ENCODE measurements at places on chromosomes 11 and 22.

GRCh38 chr22:32325416-32325801, 32.3 kb upstream of the RFPL3 start:
- no peak for DNase-seq

DNA sequence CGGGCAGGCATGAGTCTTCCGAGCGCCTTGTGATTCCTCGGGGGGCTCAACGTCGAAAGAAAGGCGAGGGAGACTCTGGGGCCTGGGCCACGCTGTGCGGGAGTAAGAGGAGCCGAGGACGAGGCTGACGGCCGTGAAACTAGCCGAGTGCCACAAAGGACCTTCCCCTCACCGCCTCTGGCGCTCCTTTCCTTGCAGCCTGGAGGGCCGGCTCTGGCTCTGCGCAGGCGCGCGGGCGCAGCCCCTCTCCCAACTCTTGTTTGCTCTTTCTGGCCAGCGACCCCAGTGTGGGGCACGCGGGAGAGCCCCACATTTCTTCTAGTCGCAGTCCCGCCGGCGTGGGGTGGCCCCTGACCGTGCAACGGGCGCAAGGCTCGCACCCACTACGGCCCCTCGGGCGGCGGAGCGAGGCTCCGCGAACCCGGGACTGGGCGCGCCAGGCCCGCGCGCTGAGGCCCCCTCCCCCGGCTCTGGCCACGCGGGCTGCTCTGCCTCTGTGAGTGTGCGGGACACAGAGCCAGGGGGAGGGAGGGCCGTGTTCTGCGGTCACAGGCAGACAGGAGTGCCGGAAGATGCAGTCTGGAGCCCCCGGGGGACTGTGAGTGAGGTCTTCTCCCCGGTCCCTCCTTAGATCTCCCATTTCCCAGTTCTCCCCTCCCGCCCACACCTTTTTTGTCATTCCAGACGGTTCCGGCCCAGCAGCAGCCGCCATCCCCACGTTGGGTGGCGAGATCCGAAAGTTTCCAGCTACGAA, 1.0 kb upstream of the TOB2 start:
- peak; percentile 72 for DNase-seq

DNA sequence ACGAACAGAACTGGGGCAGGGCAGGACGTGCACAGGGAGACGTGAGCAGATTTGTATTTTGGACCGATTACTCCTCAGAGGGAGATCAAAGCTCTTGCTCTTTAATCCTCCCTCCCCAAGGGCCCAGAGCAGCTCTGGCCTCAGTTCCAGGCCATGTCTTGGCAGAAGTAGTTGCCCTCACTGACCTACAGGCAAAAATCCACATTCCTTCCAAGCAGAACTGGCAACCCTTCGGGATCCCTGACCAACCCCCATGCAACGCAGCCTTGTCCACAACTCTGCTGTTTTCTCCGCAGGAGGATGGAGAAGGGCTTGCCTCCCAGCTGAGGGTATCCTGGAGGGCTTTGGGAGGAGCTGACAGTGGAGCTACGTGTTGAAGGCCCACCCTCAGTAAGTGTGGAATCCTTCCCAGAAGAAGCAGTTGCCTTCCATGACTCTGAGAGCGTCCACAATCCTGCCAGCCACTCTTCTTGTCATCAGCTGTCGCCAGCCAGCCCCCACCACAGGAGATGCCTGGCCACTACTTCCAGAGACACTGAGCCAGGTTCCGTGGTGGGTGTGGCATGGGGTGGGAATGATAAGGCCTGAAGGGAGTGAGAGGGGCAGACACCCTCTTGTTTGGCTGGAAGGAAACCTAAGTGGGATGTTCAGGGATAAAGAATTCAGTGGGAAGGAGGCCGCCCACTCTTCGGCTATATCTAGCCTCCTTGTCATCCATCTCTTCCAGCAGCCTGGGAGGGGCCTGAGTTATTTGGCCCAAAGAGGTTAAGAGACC, 68.1 kb downstream of the PDE2A start:
- no peak for DNase-seq

GRCh38 chr22:29635734-29636357, 32.4 kb downstream of the NF2 start:
- no peak for DNase-seq

DNA sequence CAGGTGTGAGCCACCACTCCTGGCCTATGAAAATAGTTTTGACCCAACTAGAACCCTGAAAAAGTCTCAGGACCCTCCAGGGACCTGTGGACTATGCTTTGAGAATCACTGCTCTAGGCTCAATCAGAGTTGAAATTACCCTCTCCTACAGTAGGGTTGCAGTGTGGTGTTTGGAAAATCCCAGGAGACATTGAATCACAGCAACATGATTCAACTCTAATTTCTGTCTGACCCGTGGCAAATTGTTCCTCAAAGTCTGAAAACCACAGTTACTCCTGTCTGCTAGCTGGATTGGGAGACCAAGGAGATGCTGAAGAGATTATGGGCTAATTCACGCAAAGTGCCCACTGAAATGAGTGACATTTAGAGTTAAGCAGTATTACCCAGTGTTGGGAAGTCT, 5.4 kb upstream of the MTMR3 start:
- DNase-seq: no peak

DNA sequence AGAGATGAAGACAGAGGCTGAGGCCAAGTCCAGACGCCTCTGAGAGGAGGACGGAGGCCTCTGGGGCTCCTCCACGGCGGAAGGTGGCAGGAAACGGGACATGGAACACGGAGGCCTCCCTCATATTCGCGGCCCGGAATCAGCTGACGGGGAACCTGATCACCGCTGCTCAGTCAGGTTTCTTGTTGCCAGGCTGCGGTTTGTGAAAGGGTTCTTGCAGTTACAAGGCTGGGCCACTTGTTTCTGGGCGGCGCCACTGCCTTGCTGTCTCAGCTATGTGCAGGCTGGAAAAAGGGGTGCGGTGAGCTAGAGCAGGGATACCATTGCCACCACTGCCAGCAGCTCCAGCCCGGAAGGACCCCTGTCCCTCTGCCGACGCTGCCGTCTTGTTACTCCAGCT, 10.0 kb upstream of the MMP1 start:
- peak; percentile 6 for DNase-seq

- DNase-seq: no peak
These were observed 111.3 kb downstream of the ETS1 start for GRCh38 chr11:128476049-128476448.

- no peak for DNase-seq
These were observed 8.5 kb downstream of the SCO2 start for GRCh38 chr22:50516891-50517290.

DNA sequence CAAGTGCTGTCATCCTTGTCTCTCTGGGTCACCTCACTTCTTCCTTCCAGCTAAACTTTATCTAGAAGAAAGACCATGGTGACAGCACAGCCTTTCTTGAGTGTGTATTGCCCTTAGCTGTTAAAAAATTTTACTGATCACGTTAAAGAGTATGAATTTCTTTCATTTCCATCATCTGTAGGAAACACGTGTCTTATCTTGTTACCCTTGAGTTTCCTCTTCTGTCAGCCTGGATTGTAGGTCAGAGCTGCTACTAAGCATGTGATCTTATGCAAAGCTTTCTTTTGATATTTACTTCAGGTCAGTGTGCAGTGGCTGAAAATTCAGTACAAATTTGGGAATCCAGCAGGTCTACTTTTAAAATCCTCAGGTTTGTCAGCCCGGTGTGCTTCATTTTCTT, 512.2 kb upstream of the ARHGAP42 start:
- no peak for DNase-seq

GRCh38 chr11:63508009-63508408, 2.1 kb downstream of the LGALS12 start:
- DNase-seq: peak; percentile 23

GRCh38 chr11:34585735-34586487, 35.0 kb upstream of the EHF start:
- DNase-seq: no peak

- DNase-seq: no peak
These were observed 61.8 kb upstream of the ADA2 start for GRCh38 chr22:17281026-17281425.

GRCh38 chr11:77203901-77204753, 76.1 kb downstream of the MYO7A start:
- no peak for DNase-seq

- DNase-seq: no peak
These were observed 14.8 kb upstream of the FAM168A start for GRCh38 chr11:73612601-73613140.

- peak; percentile 49 for DNase-seq
These were observed 55.8 kb downstream of the CD6 start for GRCh38 chr11:61027141-61027840.

GRCh38 chr11:46918083-46918787, at the start of gene LRP4:
TSS of gene LRP4 (minus strand) at chr11:46918550. CDS start at chr11:46918379, 171 bp downstream.
- DNase-seq: peak; percentile 29

DNA sequence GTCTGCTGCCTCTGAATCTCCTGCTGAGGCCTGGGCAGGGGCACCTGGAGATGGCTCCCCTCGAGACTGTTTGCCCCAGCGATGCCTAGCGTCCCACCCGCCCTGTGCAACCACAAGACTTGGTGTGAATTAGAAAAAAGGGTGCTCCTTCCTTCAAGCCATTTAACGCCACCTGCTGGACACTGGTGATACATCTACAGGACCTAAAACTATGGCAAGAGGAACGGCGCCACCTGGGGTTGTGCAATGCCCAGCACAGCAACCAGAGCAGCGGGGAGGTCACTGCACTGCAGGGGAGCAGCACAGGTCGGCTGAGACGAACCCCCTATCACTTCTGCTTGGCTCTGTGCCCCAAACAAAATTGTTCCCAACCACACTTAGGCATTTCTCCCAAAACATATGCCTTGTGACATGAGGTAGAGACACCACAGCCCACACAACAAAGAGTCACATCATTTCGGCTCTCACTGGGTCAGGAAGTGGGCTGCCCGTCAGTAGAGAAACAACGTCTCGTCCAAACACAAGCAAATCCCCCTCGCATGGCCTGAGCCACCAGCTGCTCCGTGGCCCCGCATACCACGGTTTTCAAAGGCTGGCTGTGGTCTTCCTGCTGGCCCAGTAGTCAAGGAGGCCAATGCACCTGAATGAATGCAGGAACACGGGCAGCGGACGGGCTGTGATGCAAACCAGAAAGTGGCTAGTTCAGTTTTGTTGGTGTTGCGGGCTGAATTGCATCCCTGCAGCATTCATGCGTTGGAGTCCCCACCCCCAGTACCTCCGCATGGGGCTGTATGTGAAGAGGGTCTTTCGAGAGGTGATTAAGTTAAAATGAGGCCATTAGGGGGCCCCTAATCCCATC, 171.9 kb downstream of the SHANK2 start:
- peak; percentile 56 for DNase-seq

GRCh38 chr11:34721646-34722045, 100.8 kb downstream of the EHF start:
- no peak for DNase-seq

DNA sequence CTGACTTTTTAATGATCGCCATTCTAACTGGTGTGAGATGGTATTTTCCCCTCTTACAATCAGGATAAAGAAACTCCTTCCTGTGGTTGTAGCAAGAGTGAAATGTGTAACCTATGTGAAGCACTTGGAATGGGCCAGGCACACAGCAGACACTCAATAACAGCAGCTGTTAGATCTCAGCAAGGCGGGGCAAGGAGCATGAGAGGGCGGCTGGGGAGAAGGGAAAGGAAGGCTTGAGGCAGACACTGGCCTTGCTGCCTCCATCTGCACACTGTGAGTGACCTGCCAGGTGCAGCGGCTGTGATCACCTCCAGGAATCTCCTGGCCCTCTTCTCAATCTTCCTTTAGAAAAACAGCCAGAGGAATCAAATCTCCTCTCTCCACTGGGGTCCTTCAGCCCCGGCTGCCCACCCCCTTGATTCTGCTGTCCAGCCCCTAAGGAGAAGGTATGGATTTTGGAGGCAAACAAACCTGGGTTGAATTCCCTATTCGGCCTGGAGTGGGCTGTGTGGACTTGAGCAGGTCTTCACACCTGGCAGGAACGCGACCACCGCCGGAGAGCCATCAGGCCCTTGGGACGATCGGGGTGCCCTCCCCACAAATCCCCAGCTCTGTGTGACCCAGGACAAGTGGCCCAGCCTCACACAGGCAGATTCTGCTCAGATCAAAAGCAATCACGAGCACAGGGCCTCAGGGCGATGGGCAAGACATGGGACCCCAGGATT, 49.0 kb downstream of the RPUSD4 start:
- DNase-seq: no peak

DNA sequence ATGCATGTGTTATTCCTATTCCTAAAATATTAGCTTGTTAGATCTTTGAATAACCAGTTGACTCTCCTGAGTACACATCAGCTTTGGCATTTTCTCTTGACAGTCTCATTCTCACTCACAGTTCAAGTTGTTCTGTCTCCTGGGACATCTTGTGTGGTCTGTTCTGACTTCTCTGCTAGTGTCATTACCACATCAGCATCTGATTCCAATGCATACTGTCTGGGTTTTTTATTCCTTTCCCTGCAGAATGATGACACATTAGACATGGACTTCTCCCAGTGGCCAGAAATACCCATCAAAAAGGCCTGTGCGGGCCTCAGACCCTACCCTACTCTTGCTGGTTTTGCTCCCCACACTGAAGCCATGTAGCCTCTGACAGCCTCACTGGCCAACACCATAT, 2.7 kb downstream of the ZNF74 start:
- no peak for DNase-seq

DNA sequence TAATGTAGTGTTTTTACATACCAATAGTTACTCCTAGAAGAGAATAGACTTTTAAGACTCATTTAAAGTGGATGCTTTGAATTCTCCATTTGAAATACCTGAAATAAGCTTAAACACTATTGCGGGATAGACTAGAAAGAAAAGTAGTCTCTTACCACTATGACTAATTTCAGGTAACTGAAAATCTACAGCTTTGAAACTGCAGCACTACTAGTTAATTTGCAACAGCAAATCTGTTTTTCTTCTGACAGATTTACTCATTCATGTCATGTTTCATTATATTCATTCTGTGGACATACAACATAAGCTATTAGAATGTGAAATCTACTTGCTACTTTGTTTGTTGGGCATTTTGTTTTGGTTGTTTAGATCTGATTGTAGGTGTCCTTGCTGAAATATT, 153.6 kb downstream of the MAML2 start:
- no peak for DNase-seq

DNA sequence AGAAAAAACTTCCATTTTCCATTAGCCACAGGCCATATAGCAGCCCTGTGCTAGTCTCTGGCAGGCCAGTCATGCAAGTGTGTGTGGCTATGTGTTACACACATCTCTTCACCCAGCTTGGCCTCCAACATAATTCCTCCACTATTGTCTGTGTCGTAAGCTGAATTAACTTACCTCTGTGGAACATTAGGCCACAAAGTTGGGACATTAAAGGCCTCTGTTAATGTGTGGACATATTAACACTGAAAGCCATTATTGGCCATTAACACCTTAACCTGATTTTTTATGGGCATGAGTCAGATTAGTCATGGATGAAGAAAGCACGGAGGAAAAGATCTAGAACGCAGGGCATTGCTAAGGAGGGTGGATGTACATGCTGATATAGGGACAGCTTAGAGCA, 100.1 kb downstream of the DBX1 start:
- DNase-seq: no peak

Measured in activated CD4-positive, alpha-beta T cell treated with anti-CD3 and anti-CD28 coated beads, Interleukin-2, amount 50 U/mL, for 48 hours (primary cell).